IgD-negative memory B cell (primary cell): ENCODE measurements at places on chromosomes 4 and X. TPM values are rescaled to one million over a fixed set of nuclear protein-coding genes. Genes with fewer than 3 reads are reported as not detected.

The COX7B gene
- polyA plus RNA-seq: 326 TPM

The GLRB gene
- not detected for polyA plus RNA-seq

The MAGEA9B gene
- 0.46 TPM for polyA plus RNA-seq

The EDA gene
- not detected for polyA plus RNA-seq

The CTAG2 gene
- polyA plus RNA-seq: not detected

The LONRF3 gene
- not detected for polyA plus RNA-seq

The EDA2R gene
- polyA plus RNA-seq: not detected

The MAGEB2 gene
- not detected for polyA plus RNA-seq

The COX7B2 gene
- polyA plus RNA-seq: not detected

The NAP1L3 gene
- polyA plus RNA-seq: 0.24 TPM

The S100P gene
- polyA plus RNA-seq: not detected

The NELFA gene
- polyA plus RNA-seq: 44.7 TPM

The VEGFC gene
- not detected for polyA plus RNA-seq
